ENCODE measurements at places on chromosomes 6 and 20. TPM values are rescaled to one million over a fixed set of nuclear protein-coding genes. Genes with fewer than 3 reads are reported as not detected.

DNA sequence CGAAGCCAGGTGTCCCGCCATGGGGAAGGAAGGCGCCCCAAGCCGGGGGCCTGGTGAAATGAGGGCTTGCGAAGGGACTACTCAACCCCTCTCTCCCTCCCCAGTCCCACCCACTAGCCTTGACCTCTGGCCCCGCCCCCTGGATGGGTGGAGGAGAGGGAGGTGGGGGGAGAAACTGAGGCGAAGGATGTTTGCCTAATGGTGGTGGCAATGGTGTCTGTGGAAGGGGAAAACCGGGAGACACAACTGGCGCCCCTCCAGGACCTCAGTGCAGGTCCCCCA, at the start of gene POU5F1:
POU5F1 (minus strand) TSS at position 83 of the 282 bp plus-strand sequence; CDS start at position 21, 62 bp downstream.
- DNase-seq: no peak

GRCh38 chr6:128806261-128806660, 76.7 kb upstream of the LAMA2 start:
- DNase-seq: no peak

GRCh38 chr6:130421585-130421984, 55.8 kb downstream of the TMEM200A start:
- DNase-seq: no peak

- no peak for DNase-seq
These were observed 422.6 kb downstream of the QKI start for GRCh38 chr6:163836876-163837690.

- DNase-seq: no peak
These were observed 92.5 kb downstream of the SESN1 start for GRCh38 chr6:109002051-109002697.

Gene BHLHE23
- not detected for total RNA-seq

Gene LSM14B
- 25.0 TPM for total RNA-seq

Gene KCNK17
- total RNA-seq: 1.6 TPM
